ENCODE measurements at places on chromosomes 6 and 20.

- DNase-seq = no peak
Measured at GRCh38 chr6:152700427-152700826, 2.7 kb downstream of the MYCT1 start.

GRCh38 chr6:157813191-157813590 lies 9.9 kb upstream of the SNX9 start:
- no peak for DNase-seq

GRCh38 chr20:32382102-32382950 lies 24.2 kb downstream of the ASXL1 start:
- no peak for DNase-seq

GRCh38 chr6:35725721-35726438 lies 11.0 kb upstream of the ARMC12 start:
- DNase-seq = no peak

DNA sequence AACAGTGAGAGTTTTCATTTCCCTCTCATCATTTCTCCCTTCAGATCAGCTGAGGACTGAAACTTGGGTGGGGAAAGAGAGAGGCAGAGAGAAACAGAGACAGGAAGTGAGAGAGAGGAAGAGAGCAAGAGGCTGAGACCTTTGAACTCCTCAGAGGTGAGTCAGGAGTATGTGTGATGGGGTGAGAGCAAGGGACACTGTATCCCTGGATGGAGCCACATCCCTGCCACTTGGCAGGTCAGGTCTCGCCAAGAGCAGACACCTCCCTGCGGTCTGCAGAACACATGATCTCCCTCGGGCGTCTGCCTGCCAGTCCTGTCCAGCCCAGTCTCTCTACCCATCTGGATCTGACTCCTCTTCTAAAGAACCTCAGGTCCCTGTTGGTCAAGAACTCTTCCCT lies 62.7 kb upstream of the SYNDIG1 start:
- DNase-seq = peak; percentile 52

DNA sequence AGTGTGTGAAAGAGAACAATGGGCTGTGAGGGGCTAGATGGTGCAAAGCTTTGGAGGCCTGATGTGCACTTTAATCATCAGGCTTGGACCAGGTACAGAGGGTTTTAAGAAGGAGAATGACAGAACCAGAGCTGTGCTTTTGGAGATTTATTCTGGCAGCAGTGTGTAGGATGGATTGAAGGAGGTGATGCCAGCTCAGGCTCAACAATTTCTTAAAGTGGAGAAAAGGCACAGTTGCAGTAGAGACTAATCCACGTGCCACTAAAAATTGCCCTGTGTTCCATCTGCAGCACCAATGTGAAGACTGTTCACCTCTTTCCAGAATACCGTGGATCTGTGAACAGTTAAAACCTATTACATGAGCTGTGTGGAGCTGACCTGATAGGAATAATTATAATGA lies 134.7 kb downstream of the FUT9 start:
- DNase-seq = no peak

DNA sequence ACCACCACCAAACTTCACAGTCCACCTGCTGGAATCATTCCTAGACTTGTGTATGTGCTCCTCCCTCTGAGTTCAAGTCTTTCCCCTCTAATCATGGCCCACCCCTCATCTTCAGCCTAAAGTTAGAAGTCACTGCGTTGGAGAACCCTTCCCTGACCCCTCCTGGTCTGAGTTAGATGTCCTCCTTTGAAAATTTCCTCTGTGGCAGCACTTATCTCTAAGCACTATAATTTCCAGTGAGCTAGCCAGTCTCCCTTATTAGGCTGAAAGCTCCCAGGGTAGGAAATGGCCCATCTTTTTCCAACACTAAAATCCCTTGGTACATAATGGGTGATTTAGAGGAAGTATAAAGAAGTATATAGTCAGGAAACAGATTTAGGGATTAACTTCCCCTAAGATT lies 63.2 kb downstream of the SESN1 start:
- no peak for DNase-seq

DNA sequence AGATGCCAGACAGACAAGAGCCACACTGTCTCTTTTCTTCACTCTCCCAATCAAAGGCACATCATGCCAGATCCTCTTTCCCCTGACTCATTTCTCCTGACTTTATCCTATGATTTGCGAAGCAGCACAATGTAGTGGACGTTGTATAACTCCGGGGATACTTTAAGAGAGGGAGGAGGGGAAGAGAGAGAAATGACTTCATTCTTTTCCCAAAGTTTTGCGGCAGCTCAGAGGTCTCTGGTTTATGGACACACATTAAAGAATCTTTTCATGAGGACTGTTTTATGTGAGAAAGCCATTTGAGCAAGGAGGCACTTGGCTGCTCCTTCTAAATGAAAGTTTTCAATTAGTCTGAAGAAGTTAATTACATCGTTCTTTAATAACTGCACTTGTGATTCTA lies 75.1 kb upstream of the MC3R start:
- DNase-seq = no peak

- DNase-seq = no peak
Measured at GRCh38 chr6:101595276-101595675, 201.8 kb downstream of the GRIK2 start.

DNA sequence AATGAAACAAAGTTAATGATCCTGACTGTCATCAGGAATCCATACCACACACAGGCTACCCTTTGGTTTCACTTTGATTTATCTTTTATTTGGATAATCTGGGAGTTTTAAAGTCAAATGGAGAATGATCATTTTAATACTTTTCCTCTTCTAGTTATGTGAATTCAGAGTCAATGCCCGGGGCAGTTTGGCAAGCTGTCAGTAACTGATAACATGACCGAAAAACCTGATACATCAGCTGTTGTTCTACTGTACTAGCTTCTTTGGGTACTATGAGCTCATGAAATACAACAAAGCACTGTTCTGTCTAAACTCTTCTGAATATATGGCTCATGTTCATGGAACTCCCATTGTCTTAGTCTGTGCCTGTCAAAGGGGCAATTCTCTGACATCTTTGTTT lies 30.2 kb downstream of the KLHL31 start:
- no peak for DNase-seq

DNA sequence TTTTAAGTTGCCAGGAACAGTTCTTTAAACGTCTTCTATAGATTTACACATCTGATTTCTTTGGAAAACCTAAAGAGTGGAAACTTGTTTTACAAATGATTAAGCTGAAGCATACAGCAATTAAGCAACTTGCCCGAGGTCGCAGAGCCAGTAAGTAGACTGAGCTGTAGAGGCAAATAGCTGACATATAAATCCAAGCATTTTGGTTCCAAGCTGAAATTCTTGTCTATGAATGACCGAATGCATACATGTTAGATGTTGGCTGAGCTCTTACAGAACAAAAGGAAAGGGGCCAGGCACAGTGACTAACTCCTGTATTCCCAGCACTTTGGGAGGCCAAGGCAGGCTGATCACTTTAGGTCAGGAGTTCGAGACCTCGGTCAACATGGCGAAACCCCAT lies 101.8 kb upstream of the SGK1 start:
- DNase-seq = no peak

GRCh38 chr6:18021166-18021850 lies 33.9 kb upstream of the KIF13A start:
- DNase-seq = no peak

DNA sequence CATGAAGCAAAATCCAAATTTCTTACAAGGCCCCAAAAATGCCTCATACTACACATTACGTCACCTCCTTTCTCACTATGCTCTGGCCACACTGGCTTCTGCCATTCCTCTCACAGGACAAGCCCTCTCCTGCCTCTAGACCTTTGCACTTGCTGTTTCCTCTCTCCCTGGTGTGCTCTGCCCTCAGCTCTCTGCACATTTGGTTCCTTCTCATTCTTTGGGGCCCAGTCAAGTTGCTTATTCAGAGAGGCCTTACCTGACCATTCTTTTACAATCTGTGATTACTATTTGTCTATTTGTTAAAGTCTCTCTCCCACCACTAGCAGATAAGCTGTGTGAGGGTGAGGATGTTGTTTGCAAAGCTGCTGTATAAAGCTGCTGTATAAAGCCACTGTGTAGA lies 15.4 kb upstream of the GSTA4 start:
- DNase-seq = no peak

GRCh38 chr20:43727980-43728590 lies 1.3 kb upstream of the GTSF1L start:
- peak; percentile 56 for DNase-seq

GRCh38 chr6:166301611-166302529 lies 6.3 kb downstream of the PRR18 start:
- no peak for DNase-seq

- no peak for DNase-seq
Measured at GRCh38 chr6:45965007-45965406, 50.7 kb downstream of the CLIC5 start.

GRCh38 chr6:7726416-7727085 lies 652 bp downstream of the BMP6 start:
- no peak for DNase-seq

DNA sequence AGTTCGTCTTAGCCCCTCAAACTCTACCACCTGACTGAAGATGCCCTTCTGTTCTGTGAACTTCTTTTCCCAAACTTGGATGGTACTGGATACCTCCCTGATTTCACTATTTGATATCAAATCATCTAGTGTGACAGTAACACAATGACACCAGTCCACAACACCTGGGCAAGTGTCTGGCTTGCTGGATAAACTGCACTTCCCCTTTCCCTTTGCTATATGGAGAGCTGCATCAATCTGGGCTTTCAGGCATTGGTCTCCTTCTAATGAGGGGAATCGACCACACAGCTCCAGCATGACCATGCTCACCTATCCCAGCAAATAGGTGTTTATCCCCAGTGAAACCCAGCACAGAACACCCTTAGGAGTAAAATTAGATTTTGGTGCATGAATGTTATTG lies 3.1 kb downstream of the F13A1 start:
- no peak for DNase-seq

Measured in NCI-H2029 (cell line).